ENCODE measurements at places on chromosomes 6 and 20.
A peak's percentile ranks its signal among the peaks of the same experiment; 100 is the strongest.

DNA sequence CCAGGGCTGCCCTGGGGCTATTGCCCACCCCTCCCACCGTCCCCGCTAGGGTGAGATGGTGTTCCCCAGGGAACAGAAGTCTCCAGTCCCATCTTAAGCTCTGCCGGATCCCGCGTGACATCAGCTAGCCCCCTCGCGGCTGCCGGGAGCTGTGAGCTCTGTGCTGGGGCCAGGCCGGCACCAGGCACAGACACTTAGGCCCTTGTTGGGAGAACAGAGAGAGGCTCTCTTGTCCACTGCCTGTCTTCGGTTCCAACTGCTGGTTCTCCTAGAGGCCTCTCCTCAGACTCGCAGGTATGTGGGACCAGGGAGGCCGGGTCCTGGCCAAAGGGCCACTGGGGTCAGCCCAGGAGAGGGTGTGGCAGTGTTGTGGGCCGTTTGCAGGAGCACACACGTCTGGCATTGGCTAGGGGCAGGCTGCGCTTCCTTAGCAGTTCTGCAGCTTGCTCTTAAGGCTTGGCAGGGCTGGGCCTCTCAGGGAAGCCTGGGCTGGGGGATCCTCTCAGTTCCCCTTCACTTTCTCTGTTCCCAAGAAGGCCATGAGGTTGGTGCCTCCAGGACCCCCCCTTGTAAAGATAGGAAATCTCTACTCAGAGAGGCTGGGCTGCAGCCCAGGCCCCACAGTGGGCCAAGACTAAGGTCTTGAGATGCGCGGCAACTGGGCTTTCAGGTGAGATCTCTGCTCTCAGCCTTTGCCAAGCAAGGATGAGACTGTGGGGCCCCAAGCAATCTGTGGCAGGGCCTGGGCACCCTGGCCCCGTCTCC lies 6.3 kb downstream of the SGK2 start:
- no peak for DNase-seq

DNA sequence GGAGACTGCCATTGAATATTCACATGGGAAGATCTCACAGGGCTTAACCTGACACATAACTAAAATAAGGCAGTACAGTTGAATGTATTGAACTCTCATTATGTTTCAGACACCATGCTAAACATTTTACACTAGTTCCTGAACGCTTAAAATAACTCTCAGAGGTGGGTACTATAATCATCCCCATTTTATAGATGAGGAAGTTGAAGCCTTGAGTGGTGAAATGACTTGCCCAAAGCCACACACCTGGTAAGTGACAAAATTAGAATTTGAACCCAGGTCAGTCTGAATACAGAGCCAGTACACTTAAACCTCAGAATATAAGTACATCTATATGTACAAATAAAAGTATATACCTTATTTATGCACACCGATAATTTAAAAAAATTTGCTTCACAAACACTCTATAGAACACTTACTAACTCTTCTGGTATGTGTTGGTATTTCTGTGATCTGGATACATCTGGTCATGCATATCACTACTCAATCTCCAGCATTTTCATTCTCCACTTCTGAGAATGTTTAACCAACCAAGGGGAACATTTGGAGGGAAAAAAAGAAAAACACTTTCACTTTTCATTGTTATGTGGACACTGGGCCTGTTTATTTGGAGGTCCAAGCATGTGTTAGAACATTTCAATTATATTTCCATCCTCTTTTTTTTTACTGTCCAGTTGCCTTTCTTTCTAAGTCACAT lies 4.6 kb upstream of the BICRAL start:
- no peak for DNase-seq

DNA sequence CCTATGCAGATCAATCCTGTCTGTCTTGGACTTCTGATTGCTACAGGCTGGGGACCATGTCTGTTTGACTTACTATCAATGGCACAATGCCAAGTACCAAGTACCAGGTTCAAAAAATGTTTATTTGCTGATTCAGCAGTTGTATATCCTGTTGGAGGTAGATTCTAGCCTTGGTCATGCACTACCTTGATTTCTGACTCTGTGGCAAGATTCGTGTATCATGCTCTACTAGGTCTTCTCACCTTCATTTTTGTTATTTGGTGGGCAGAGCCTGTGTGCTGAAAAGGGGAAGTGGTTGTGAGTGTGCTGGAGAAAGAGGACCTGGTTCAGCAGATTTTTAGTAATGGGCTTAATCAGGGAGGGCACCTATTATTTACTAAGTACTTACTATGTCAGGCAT lies 192.4 kb upstream of the MYLIP start:
- DNase-seq: no peak

DNA sequence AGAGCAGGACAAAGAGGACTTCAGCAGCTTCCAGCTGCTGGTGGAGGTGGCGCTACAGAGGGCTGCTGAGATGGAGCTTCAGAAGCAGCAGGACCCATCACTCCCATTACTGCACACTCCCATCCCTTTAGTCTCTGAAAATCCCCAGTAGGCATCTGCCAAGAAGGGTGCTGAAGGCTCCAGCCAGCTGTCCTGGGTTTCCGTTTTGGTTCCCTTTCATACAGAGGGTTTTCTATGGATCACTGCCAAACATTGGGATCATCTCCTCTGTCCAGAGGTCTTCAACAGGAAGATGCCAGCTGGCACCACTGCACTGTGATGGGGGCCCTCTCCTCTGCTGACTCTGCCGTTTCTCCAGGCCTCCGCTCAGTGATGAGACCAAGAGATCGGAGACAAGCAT lies 14.3 kb upstream of the RAB5IF start:
- no peak for DNase-seq

DNA sequence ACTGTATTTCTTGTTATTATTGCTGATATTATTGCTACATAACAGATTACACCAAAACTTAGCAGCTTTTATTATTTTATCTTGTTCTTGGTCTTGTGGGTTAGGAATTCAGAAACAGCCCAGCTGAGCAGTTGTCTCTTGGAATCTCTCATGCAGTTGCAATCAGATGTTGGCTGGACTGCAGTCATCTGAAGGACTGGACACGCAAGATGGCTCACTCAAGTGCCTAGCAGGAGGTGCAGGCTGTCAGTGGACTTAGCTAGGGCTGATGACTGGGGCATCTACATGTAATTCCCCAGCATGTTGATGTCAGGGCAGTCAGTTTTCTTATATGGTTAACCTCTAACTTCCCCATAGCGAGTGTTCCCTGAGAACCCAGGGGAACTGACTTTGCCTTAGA lies 128.6 kb upstream of the PLCB4 start:
- DNase-seq: peak; percentile 51

- no peak for DNase-seq
Measured at GRCh38 chr20:63125581-63125837, 90.4 kb downstream of the YTHDF1 start.

GRCh38 chr6:2970753-2971419 lies 481 bp downstream of the SERPINB6 start:
- DNase-seq: no peak

- peak; percentile 99 for DNase-seq
Measured at GRCh38 chr6:161168281-161168891, 105.5 kb downstream of the AGPAT4 start.

DNA sequence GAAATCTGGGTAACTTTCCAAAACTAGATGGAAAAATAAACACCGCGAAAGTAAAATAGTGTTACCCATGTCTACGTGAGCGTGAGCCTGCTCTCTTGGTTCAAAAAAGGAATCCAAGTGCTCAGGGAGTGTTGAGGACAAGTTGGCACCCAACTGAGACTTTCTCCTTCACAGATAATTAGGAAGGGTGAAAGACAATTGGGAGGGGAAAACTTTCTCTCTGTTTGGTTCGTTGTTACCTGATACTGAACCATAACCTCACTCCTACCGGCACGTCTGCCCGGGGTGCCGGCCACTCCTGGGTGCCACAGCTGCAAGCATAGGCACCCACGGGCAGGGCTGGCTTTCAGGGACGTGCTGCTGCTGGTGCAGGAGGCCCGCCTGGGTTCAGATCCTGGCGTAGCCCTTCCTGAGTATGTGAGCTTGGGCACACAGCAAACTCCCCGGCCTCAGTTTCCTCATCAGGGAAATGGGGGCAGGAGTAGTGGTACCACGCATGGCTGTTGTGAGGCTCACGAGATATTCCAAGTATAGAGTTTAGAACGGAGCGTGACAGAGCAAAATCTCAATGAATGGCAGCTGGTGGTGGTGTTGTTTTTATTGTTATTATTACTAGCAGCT lies 38.2 kb upstream of the PMEPA1 start:
- no peak for DNase-seq

- no peak for DNase-seq
Measured at GRCh38 chr6:24692848-24693592, 25.9 kb downstream of the C6orf62 start.

GRCh38 chr20:15799871-15800270 lies 773.4 kb downstream of the KIF16B start:
- no peak for DNase-seq

DNA sequence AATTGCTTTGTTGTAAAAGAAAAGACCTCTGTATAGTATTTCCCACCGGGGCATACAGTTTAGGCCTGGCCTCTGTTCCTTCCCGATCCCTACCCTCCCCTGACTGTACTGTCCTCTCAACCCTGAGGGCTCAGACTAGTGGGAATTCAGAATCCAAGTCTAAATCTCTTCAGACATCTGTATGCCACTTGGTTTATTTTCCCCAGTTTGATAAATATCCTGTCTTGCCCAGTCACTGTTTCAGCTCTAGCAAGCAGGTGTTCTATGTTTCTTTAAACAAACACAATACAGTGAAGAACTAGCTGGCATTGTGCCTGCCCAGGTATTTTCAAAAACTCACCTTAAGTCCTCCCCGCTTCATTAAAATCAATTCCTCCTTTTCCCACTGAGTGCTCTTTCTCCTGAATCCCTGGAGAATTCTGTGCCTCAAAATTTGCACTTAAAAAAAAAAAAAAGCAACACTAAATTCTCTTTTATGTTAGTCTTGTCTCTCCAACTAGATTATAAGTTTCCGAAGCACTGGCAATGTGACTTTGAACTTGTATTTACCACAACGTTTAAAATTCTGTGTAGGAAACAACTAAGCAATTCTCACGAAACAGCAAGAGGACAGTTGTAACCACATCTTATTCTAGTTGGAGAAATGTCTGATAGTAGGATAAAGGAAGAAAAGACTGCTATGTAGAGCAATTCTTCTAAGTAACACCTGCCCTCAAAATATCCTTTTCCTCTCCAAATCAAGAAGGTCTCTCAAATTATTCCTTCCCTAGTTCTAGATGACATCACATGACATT lies 112.0 kb upstream of the CARMIL1 start:
- DNase-seq: no peak

DNA sequence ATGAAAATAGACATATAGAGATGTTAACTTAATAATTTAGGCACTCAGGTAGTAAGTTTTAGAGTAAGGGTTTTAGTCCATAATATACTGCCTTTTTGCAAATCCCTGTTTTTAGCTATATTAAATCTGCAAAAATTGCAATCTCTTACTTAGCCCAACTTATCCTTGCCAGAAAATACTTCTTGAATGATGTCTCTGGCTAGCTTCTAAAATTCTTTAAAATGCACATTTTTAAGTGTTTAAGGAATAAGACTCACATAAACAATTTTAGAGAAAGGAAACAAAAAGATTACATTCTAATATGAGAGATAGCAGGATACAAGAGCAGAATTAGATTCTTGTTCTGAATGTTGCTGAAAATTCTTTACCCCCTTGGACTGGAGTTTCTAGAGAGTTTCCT lies 25.8 kb upstream of the RFPL4B start:
- DNase-seq: no peak

GRCh38 chr20:49397525-49397924 lies 84.9 kb downstream of the KCNB1 start:
- DNase-seq: no peak

DNA sequence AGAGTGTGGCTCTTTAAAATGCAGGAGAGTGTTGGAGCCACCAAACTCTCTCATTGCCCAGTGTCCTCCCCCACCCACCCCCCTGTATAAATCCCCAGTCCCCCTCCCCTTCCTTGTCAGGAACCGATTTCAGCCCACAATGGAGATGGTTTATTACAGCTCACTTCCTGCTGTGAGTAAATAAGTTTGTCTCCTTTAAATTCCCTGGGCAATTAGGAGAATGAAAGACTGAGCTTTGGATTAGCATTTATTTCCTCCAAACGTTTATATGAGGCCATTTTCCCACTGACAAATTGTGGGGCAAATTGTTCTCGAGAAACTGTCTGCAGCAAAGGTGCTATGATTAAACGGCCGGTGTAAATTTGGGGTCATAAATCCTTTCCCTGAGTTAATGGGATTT lies 128.8 kb downstream of the DHX35 start:
- no peak for DNase-seq

DNA sequence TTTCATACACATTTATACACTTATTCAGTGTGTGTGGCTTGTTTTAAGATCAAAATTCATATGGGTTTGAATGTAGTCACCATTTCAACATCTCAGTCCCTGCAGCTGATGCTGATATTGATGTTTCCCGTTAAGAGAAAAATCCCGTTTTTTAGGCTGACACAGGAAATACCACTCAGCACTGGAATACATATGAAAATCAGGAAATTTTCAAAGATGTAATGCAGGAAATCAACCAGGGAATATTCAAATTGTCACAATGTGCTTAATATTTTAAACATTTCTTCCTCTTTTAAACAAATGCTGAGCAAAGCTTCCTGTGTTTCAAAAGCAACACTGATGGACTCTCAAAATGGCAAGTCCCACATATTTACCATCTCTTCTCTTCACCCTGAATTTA lies 94.5 kb upstream of the MARCKS start:
- no peak for DNase-seq

GRCh38 chr6:31305703-31306219 lies 33.9 kb upstream of the HLA-C start:
- DNase-seq: no peak

GRCh38 chr20:52321396-52321795 lies 129.8 kb upstream of the ZFP64 start:
- DNase-seq: no peak

DNA sequence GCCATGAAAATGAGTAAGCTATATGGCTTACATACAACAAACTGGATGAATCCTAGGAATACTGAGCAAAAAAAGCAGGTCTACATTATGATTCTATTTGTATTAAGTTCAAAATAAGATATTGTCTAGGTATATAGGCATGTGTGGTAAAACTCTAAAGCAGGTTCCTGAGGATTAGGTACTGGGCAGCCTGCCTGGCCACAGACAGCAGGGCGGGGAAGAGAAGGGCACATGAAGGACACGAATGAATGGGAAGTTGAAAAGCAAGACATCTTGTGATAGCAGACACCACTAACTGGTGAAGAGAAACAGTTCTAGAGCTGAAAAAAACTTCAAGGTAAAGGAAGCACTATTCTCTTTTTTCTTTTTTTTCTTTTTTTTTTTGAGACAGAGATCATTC lies 72.6 kb upstream of the SLC4A11 start:
- no peak for DNase-seq

DNA sequence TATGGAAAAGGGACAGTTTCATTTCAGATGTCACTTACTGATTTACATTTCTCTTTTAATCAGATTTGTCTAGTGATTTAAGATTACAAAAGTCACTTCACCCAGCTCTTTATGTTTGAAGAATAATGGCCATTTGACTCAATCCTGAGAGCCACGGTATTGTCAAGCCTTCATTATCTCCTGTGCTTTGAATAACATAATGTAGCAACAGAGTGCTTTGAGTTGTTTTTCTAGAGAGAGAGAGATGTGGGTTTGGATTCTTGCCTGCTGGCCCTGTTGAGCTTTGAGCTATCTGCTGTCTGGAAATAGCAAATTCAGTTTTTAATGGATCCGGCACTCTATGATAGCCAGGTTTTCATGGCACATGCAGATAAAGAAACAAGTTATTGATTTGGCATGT lies 478.4 kb upstream of the SOX4 start:
- DNase-seq: peak; percentile 9

Data from smooth muscle cell of the brain vasculature (primary cell).